Activated T-cell treated with anti-CD3 and anti-CD28 coated beads for 24 hours (primary cell): ENCODE measurements at places on chromosomes 1 and 21.

DNA sequence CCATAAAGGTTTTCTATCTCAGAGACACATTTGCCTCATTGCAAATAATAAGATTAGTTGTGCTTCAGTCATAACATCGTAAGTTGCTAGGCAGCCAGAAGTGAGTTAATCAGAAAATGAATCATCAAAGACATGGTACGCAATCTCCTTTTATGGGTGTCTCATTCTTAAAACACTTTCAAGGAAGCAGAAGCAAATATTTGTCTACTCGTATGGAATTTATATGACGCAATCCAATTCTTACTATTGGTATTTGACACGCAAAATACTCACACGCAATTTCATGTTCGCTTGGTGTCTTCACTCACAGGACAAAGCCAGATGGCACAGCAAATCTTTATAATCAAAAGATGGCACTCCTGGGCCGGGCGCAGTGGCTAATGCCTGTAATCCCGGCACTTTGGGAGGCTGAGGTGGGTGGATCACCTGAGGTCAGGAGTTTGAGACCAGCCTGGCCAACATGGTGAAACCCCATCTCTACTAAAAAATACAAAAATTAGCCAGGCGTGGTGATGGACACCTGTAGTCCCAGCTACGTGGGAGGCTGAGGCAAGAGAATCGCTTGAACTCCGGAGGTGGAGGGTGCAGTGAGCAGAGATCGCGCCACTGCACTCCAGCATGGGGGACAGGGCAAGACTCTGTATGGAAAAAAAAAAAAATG lies 56.4 kb downstream of the HLCS start:
- DNase-seq, result no peak

- DNase-seq, result peak; percentile 10
These were observed 549 bp downstream of the PARS2 start for GRCh38 chr1:54763816-54764132.

DNA sequence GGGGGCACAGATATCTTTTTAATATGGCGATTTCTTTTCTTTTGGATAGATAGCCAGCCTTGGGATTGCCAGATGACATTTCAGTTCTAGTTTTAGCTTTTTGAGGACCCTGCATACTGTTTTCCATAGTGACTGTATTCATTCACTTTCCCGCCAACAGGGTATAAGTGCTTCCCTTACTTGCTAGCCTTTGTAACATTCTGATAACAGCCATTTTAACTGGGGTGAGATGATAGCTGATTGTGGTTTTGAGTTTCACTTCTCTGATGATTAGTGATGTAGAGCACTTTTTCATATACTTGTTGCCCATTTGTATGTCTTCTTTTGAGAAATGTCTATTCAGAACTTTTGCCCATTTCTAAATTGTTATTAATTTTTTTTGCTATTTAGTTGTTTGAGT lies 151.9 kb downstream of the NTPCR start:
- DNase-seq, result no peak

DNA sequence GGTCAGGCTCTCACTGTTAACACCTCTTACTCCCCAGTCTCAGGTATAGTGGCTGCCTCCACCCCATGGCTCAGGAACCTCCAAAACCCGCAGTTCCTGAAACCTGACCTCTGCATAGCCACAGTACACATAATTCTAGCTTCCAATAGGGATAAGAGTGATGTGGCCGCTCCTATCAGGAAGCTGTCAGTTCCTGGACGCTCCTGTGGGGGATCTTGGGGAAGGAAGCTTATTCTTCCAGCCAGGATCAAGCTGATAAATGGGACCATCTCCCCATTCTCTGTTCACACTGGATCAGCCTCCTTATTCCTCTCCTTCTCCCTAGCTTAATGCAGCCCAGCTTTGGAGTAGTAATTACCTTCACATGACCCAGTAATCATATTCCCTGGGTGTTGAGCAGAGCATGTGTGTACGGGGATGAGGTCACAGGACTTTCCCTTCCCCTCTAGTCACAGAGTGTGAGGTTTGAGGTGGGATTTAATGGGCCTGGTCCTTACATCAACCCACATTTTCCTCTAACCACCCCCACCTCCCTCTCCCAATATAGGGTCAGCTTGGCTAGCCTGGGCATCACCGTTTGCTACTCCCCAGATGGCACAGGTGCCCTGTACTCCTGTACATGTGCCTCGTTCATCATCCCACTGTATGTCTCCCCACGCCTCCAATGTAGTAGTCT lies 7.0 kb upstream of the POU3F1 start:
- no peak for DNase-seq

GRCh38 chr21:34886240-34887104 lies 162.6 kb downstream of the RUNX1 start:
- no peak for DNase-seq

GRCh38 chr1:109315288-109315687 lies 8.5 kb upstream of the MYBPHL start:
- no peak for DNase-seq

GRCh38 chr1:22171951-22172715 lies 29.2 kb upstream of the WNT4 start:
- no peak for DNase-seq

DNA sequence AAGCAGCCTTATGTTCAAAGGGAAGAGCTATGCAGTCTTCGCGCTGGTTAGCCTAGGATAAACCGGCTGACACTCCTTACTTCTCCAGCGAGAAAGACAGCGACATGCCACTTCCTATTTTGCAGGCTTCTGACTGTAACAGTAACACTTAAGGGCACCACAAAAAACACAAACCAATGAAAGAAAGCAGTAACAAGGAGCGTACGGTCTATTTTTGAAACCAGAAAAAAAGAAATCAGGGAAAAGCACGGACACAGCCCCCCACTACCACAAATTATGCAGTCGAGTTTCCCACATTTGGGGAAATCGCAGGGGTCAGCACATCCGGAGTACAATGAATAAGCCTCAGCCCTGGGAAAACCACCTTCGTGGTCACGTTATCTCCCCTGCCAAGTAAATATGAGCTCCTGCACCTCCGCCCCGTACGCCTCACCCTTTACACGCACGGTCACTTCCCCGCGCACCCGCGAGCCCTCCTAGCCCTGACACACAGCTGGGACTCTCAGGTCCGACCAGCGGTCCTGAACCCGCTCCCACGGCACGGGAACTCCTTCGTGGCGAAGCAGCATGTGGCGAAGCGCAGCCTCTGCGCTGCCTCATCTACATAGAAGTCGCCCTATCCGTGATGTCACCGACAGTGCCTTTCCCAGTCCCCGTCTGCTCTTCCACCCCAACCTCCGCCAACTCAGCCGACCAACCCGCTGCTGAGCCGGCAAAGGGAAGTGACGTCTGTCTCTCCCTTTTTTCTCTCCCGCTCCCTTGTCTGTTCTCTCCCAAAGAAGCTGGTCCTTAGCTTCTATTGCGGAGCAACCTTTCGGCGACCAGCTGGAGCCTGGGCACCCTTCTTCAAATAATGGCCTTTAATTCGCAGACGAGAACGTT lies 40.9 kb upstream of the PPIAL4F start:
- DNase-seq, result peak; percentile 80
